ENCODE measurements at places on chromosomes 5 and 9. TPM values are rescaled to one million over a fixed set of nuclear protein-coding genes. Genes with fewer than 3 reads are reported as not detected.

The GRIN3A gene
- total RNA-seq = not detected

The GPR150 gene
- 0.94 TPM for total RNA-seq

The NOL6 gene
- 38.2 TPM for total RNA-seq

DNA sequence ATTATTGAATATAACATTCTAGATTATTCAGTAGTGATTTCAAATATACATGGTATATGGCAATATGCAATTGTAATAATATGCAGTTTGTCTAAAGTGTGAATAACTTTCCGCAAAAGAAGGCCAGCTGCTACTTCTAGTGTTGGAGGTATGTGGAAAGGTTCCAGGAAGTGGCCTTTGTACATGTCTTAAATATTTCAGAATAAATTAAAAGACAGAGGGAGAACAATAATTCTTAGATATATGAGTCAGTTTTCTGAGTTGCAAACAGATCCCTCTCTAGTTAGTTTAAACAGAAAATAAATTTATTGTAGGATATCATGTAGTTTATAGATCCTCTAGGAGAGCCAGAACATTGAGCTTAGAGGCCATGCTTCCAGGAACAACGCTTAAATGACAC is 210.8 kb upstream of the ELL2 start:
- H3K27ac ChIP-seq = no peak overlapping the region
- no peaks in the 10 kb centered on the region for H3K36me3 ChIP-seq
- H3K4me3 ChIP-seq = no peak overlapping the region
- H3K27me3 ChIP-seq = peaks cover 3% of the 10 kb centered on the region

DNA sequence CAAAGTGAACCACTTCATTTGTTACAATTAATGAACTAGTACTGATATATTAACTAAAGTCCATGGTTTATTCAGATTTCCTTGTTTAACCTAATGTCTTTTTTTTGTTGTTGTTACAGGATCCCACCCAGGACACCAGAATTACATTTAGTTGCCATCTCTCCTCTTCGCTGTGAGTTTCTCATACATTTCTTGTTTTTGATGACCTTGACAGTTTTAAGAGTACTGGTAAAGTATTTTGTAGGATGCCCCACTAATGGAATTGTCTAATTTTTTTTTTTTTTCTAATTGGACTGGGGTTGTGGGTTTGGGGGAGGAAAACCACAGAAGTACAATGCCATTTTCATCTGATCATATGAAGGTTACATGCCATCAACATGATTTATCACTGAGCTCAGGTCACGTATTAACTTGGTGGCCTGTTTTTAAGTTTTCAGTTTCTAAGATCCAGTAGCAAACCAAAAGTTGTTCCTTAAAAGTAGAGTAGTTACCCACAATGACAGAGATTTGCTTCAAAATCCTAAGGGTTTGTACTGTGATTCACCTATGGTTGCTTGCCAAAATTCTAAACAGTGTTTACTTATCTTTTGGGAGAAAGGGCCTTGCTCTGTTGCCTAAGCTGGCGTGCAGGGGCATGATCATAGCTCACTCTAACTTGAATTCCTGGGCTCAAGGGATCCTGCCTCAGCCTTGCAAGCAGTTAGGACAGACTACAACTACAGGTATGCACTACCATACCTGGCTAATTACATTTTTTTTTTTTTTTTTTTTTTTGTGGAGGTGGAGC is 4.5 kb upstream of the OTULIN start:
- H3K36me3 ChIP-seq = peaks cover 21% of the 10 kb centered on the region
- H3K4me1 ChIP-seq = peaks cover 72% of the 10 kb centered on the region
- DNase-seq = no peak
- H3K27me3 ChIP-seq = no peaks in the 10 kb centered on the region

- H3K4me1 ChIP-seq = peaks cover 3% of the 10 kb centered on the region
- no peak for DNase-seq
- no peak overlapping the region for H3K27ac ChIP-seq
- H3K36me3 ChIP-seq = no peaks in the 10 kb centered on the region
Observed at GRCh38 chr5:40660751-40661150, 19.0 kb upstream of the PTGER4 start.

GRCh38 chr9:97984188-97985057 is 1.3 kb downstream of the ANP32B start:
- peaks cover 10% of the 10 kb centered on the region for H3K36me3 ChIP-seq
- H3K27me3 ChIP-seq = no peaks in the 10 kb centered on the region
- DNase-seq = peak; percentile 77
- H3K27ac ChIP-seq = peak overlapping the region; percentile 83
- H3K4me1 ChIP-seq = peaks cover 54% of the 10 kb centered on the region
- peak overlapping the region; percentile 69 for H3K4me3 ChIP-seq

GRCh38 chr9:98215271-98215670 is 22.8 kb upstream of the CORO2A start:
- no peaks in the 10 kb centered on the region for H3K27me3 ChIP-seq
- H3K27ac ChIP-seq = no peak overlapping the region
- peaks cover 6% of the 10 kb centered on the region for H3K36me3 ChIP-seq
- no peak for DNase-seq
- no peaks in the 10 kb centered on the region for H3K4me1 ChIP-seq
